ENCODE measurements at places on chromosomes 11 and 22.

DNA sequence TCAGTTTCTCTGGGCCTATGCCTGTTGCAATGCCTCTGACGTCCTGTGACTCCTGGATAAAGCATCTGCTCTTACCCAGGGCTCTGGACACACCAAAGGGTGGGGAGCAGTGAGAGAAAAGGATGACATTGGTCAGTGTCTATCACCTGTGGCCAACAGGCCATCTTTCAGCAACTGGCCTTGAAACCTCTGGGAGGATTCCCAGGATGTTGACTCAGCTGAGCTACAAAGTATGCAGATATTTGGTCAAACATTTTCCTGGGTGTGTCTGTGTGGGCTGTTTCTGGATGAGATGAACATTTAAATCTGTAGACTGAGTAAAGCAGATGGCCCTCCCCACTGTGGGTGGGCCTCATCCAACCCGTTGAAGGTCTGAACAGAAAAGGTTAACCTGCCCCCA lies 149.9 kb downstream of the SPATA19 start:
- no peak overlapping the region for H3K27ac ChIP-seq
- H3K4me1 ChIP-seq = no peaks in the 10 kb centered on the region
- no peaks in the 10 kb centered on the region for H3K36me3 ChIP-seq
- no peak overlapping the region for H3K4me3 ChIP-seq
- DNase-seq = no peak

DNA sequence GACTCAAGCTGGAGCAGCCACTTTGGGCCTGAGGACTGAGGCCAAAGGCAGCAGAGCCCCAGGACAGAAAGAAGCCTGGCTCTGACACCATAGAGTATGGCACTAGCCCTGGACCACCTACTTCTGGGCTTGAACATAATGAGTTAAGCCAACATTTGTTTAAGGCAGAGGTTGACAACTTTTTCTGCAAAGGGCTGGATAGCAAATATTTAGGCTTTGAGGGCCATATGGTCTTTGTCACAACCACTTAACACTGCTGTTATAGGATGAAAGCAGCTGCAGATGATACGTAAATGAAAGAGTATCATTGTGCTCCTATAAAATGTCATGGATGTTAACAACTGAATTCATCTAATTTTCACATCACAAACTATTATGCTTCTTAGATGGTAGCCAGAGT lies 16.6 kb downstream of the OSBP start:
- no peak overlapping the region for H3K4me3 ChIP-seq
- no peak overlapping the region for H3K27ac ChIP-seq
- H3K27me3 ChIP-seq = no peaks in the 10 kb centered on the region
- no peak for DNase-seq
- peaks cover 48% of the 10 kb centered on the region for H3K36me3 ChIP-seq

GRCh38 chr11:2699531-2700414 lies at the start of gene KCNQ1OT1:
KCNQ1OT1 (minus strand) TSS chr11:2699994.
- H3K4me3 ChIP-seq = peak within 1 kb of the TSS; percentile 83
- no peaks in the 10 kb centered on the region for H3K36me3 ChIP-seq
- H3K4me1 ChIP-seq = no peaks in the 10 kb centered on the region

- H3K27me3 ChIP-seq = peaks cover 95% of the 10 kb centered on the region
- H3K4me1 ChIP-seq = peaks cover 29% of the 10 kb centered on the region
- H3K27ac ChIP-seq = peak overlapping the region; percentile 57
Measured at GRCh38 chr22:44341431-44342346, 28.9 kb upstream of the SHISAL1 start.

GRCh38 chr11:17537261-17537660 lies 7.0 kb downstream of the USH1C start:
- H3K4me1 ChIP-seq = no peaks in the 10 kb centered on the region
- H3K27me3 ChIP-seq = no peaks in the 10 kb centered on the region
- no peaks in the 10 kb centered on the region for H3K36me3 ChIP-seq
- DNase-seq = no peak
- H3K27ac ChIP-seq = no peak overlapping the region

DNA sequence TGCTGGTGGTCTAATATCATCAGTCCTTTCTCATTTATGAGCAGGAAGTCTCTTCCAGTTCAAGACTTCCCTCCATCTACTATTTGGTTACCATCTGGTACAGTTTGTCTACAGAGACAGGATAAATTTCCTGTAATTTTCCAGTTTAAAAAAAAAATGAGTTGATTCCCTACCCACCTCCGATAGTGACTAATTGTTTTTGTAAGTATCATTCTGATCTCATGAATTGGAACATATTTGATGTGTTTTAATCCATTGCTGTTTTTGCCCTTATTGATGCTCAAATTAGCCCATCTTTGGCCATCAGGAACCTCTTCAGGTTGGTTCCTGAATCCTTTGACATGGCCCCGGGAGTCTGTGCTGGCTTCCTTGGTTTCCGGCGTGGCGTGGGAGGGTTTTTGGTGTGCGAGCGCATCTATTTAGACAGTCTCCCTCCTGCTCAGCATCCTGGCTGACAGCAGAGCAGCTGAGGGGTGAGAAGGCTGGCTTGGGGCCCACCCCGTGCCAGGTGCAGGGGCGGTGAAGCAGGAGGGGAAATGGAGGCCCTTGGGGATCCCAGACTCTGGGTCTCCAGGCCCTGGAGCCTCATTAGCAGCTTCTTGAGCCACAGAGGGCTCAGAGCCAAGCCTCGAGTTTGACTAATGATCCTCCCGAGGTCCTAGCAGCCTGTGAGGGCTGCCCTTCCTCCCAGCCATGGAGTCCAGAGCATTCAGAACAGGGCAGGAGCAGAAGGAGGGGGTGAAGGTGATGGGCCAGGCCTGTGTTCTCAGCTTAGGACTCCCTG lies 6.8 kb downstream of the OMP start:
- no peak overlapping the region for H3K4me3 ChIP-seq
- H3K4me1 ChIP-seq = peaks cover 19% of the 10 kb centered on the region
- DNase-seq = no peak
- no peaks in the 10 kb centered on the region for H3K36me3 ChIP-seq
- no peak overlapping the region for H3K27ac ChIP-seq

DNA sequence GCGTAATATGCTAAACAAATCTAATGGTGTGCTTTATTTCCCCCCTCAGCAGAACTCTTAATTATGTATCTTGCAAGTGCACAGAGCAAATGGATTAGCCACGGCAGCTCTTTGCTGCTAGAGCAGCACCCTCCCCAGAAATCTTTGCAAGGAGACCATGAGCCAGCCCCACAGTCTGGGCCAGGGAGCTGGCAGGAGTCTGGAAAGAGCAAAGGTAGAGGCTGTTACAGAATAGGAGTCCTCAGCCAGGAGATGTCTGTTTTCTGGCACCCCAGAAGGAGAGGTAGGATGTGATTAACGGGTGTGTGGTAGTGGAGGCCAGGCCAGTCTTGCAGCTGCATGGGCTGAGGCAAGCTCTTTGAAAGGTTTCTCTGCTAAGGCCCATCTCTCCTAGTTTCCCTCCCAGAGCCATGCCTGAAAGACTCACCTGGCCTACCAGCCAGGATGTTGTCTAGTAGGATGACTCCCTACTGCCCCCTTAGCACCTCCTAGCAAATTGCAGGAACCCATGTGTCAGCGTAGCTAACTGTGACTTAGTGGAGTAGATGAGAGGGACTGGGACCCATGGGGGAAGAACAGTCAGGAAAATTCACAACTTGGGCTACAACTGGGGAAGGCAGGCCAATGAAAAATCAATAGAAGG lies 557.2 kb downstream of the BUD13 start:
- H3K4me1 ChIP-seq = no peaks in the 10 kb centered on the region
- no peak overlapping the region for H3K4me3 ChIP-seq
- DNase-seq = no peak
- H3K27me3 ChIP-seq = no peaks in the 10 kb centered on the region
- no peak overlapping the region for H3K27ac ChIP-seq
- no peaks in the 10 kb centered on the region for H3K36me3 ChIP-seq

- no peak for DNase-seq
- H3K4me1 ChIP-seq = no peaks in the 10 kb centered on the region
- no peaks in the 10 kb centered on the region for H3K36me3 ChIP-seq
- no peak overlapping the region for H3K27ac ChIP-seq
- no peaks in the 10 kb centered on the region for H3K27me3 ChIP-seq
- H3K4me3 ChIP-seq = no peak overlapping the region
Measured at GRCh38 chr11:11463405-11463804, 110.4 kb upstream of the CSNK2A3 start.

DNA sequence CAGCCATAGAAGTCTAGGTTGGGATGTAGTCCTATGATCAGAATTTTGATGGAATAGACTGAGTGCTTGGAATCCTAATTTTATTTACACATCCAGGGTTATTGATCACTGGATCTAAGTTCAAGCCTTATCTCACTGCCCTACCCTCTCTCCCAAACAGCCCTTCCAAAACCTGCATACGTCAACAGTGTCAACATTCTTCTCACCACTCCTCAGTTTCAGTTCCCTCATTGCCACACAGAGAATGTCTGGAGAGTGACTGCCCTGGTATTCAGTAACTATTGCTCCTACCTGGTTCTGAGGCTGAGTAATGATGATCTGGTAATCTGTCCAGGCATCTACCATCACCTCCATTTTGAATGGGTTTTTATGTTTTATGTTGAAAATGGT lies 60.0 kb downstream of the GLYATL1 start:
- no peaks in the 10 kb centered on the region for H3K27me3 ChIP-seq
- no peak for DNase-seq
- H3K27ac ChIP-seq = no peak overlapping the region

DNA sequence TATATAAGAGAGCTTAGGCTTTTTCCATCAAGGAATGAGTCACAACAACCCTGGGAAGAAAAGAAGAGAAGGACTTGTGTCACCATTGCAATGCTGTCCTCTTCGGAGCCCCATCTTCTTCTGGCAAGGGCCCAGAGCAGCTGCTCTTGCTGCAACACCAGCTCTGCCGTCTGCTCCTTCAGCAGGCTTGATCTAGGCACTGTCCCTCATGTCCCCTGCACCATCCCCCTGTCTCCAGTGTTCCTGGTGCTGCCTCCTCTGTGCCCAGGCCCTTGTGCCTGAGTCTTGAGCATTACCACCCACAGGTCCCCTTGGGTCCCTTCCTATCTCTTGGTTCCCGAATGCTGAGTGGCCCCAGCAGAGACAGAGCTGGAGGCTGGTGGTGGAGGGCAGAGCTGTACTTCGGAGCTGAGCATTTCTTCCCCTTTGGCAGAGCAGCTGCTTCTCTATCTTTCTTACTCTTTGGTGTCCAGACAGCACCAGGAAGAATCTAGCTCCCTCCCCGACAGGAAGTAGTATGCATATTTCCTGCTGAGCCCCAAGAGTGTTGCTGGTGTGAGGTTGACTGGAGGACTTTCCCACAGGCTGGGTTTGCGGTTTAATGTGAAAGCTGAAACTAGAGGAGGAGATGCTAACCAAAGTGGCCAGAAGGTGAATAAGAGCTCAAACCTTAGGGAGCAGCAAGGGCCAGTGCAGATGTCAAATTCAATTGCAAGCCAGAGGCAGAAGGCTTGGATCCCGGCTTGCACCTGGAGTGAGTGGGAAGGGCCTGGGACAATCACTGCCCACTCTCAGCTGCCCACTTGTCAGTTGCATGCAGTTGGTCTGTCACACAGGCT lies 27.8 kb downstream of the WEE1 start:
- no peaks in the 10 kb centered on the region for H3K36me3 ChIP-seq
- peak overlapping the region; percentile 10 for H3K4me3 ChIP-seq
- DNase-seq = no peak
- peaks cover 8% of the 10 kb centered on the region for H3K4me1 ChIP-seq
- H3K27me3 ChIP-seq = no peaks in the 10 kb centered on the region

- no peak overlapping the region for H3K27ac ChIP-seq
- H3K4me1 ChIP-seq = no peaks in the 10 kb centered on the region
- no peaks in the 10 kb centered on the region for H3K36me3 ChIP-seq
- no peak overlapping the region for H3K4me3 ChIP-seq
- H3K27me3 ChIP-seq = no peaks in the 10 kb centered on the region
Measured at GRCh38 chr22:26057731-26058130, 111.5 kb upstream of the SEZ6L start.

DNA sequence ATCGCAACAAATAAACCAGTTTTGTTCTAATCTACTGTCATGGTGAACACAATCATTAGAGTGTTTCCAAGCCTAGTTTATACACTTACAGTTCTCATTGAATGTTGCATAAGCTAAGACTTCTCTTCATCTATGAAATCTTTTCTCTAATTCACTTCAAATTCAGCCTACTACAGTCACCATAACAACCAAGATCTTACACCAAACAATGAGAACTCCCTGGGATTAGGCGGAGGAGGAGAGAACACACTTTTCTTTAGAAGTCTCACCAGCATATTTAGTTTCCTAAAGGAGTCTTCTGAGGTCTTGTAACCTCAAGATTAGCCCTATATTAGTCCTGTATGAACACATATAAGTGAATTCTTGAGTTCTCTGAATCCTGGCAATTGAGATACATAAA lies 1889.7 kb downstream of the LRRC4C start:
- no peaks in the 10 kb centered on the region for H3K36me3 ChIP-seq
- H3K27me3 ChIP-seq = no peaks in the 10 kb centered on the region
- H3K27ac ChIP-seq = no peak overlapping the region

- no peaks in the 10 kb centered on the region for H3K36me3 ChIP-seq
- no peak for DNase-seq
- H3K4me3 ChIP-seq = no peak overlapping the region
- H3K27ac ChIP-seq = no peak overlapping the region
Measured at GRCh38 chr22:33723915-33724314, 196.4 kb downstream of the LARGE1 start.

DNA sequence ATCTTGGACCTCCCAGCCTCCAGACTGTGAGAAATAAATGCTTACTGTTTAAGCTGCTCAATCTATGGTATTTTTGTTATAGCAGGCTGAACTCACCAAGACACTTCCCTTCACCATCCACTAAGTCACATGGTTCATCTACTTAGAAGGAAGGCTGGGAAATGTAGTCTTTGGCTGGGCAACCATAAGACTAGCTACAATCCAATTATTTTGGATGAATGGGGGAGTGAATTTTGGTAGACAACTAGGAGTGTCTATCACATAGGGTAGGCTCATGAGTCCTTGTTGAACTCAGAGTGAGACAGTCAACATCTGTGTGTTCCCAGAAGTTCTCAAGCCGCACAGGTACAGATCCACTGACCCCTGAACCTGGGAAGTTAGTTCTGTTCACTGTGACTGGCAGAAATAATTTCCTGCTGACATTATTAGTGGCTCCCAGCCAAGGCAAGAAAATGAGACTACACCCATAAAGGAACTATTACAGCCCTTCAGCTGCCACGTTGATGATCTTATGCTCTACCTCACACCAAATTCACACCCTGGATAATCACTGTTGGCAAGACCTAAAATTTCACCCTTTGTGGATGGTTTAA lies 3.1 kb upstream of the SLC35C1 start:
- H3K27me3 ChIP-seq = no peaks in the 10 kb centered on the region
- H3K27ac ChIP-seq = peak overlapping the region; percentile 98
- H3K36me3 ChIP-seq = no peaks in the 10 kb centered on the region
- DNase-seq = no peak
- H3K4me1 ChIP-seq = peaks cover 45% of the 10 kb centered on the region

DNA sequence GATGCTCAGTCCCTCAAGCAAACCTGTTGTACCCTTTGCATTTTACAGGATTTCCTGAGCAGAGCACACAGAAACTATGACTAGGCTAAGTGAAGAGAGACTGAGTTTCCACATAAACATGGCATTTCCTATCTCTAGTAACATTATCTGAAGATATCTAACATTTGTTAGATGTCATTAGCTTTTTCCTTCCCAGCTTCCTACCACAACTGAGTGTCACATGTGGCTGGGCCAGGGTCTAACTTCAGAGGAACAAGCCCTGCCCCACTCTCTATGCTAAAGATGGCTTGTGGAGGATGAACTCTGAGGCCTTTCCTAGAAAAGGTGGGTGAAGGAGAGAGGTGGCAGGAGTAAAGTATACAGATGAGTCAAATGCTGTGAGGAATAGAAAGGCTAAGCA lies 16.5 kb downstream of the C22orf42 start:
- H3K27me3 ChIP-seq = no peaks in the 10 kb centered on the region
- H3K27ac ChIP-seq = no peak overlapping the region
- no peaks in the 10 kb centered on the region for H3K36me3 ChIP-seq
- no peak for DNase-seq

GRCh38 chr22:36764641-36765040 lies 11.3 kb downstream of the IFT27 start:
- H3K27ac ChIP-seq = no peak overlapping the region
- peaks cover 49% of the 10 kb centered on the region for H3K4me1 ChIP-seq
- H3K36me3 ChIP-seq = no peaks in the 10 kb centered on the region
- no peak overlapping the region for H3K4me3 ChIP-seq
